Stimulated activated CD4-positive, alpha-beta T cell treated with anti-CD3 and anti-CD28 coated beads, Interleukin-1b, Interleukin-23, amount 100 ng/mL, for 1 hour (primary cell): ENCODE measurements at places on chromosomes 6 and 20.
A peak's percentile ranks its signal among the peaks of the same experiment; 100 is the strongest.

GRCh38 chr6:28355743-28356665 is 6.3 kb downstream of the ZKSCAN3 start:
- DNase-seq: peak; percentile 23

- no peak for DNase-seq
Observed at GRCh38 chr6:34201455-34202107, 35.1 kb upstream of the HMGA1 start.

- DNase-seq: no peak
Observed at GRCh38 chr6:137271245-137272183, 52.3 kb upstream of the IFNGR1 start.

GRCh38 chr20:54267483-54268003 is 59.7 kb downstream of the PFDN4 start:
- DNase-seq: no peak

DNA sequence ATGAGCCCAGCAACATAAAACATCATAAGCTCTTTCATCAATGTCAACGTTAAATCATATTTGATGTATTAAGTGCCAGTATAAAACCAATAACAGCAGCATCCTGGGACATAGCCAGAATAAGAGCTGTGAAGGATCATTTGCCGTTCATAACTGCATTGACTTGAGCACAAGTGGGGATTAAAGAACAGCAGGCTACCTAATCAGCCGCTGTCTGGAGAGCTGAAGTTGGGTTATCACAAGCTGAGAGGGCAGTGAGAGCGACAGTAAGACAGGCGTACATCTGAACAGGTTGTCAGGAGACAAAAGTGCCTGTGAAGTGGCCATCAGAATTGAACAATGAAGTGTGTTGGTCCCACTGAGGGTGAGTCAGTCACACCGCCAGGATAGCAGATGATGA is 269.6 kb downstream of the GRIK2 start:
- no peak for DNase-seq

DNA sequence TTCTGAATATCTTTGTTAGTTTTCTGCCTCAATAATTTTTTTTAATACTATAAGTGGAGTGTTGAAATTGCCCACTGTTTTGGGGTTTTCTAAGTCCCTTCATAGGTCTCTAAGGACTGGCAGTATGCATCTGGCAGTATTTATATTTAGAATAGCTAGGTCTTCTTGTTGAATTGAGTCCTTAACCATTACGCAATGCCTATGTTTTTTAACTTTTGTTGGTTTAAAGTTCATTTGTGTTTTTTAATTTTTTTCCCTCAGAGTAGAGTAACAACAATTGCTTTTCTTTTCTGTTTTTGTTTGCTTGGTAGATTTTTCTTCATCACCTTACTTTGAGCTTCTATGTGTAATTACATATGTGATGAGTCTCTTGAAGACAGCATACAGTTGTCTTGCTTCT is 375.9 kb upstream of the EYS start:
- no peak for DNase-seq
